Activated T-cell treated with anti-CD3 and anti-CD28 coated beads, Interleukin-2, amount 50 U/mL, for 72 hours (primary cell): ENCODE measurements at places on chromosomes 6 and 20. TPM values are rescaled to one million over a fixed set of nuclear protein-coding genes. Genes with fewer than 3 reads are reported as not detected.

The FNDC1 gene
- total RNA-seq: 0.30 TPM

The OR2W1 gene
- total RNA-seq: not detected

The HSF2 gene
- 15.1 TPM for total RNA-seq

The MRAP2 gene
- total RNA-seq: not detected

The BPIFB2 gene
- total RNA-seq: not detected

The SLC4A11 gene
- 1.9 TPM for total RNA-seq

The HUS1B gene
- 0.79 TPM for total RNA-seq

The PROKR2 gene
- total RNA-seq: not detected

The BFSP1 gene
- 0.23 TPM for total RNA-seq

The ALDH8A1 gene
- total RNA-seq: 5.6 TPM

The TBXT gene
- total RNA-seq: not detected
